ENCODE measurements at places on chromosomes 7 and 10.

GRCh38 chr10:63584725-63585035, 63.5 kb downstream of the REEP3 start:
- DNase-seq = no peak

GRCh38 chr7:156692849-156693248, 52.3 kb downstream of the RNF32 start:
- no peak for DNase-seq

GRCh38 chr10:6035101-6035834, 26.9 kb downstream of the IL2RA start:
- no peak for DNase-seq

DNA sequence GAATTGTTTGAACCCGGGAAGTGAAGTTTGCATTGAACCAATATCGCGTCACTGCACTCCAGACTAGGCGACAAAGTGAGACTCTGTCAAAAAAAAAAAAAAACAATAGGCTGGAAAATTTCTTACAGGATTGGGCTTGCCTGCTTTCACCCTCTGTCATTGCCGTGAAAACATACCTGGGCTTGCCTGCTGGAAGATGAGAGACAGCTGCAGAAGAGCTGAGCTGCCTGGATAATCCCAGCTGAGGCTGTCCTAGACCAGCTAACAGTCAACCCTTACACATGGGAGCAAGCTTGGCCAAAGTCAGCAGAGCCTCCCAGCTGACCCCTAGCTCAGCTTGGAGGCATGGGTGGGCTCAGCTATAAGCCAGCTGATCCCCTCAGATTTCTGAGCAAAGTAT, 306.2 kb downstream of the CCSER2 start:
- no peak for DNase-seq

DNA sequence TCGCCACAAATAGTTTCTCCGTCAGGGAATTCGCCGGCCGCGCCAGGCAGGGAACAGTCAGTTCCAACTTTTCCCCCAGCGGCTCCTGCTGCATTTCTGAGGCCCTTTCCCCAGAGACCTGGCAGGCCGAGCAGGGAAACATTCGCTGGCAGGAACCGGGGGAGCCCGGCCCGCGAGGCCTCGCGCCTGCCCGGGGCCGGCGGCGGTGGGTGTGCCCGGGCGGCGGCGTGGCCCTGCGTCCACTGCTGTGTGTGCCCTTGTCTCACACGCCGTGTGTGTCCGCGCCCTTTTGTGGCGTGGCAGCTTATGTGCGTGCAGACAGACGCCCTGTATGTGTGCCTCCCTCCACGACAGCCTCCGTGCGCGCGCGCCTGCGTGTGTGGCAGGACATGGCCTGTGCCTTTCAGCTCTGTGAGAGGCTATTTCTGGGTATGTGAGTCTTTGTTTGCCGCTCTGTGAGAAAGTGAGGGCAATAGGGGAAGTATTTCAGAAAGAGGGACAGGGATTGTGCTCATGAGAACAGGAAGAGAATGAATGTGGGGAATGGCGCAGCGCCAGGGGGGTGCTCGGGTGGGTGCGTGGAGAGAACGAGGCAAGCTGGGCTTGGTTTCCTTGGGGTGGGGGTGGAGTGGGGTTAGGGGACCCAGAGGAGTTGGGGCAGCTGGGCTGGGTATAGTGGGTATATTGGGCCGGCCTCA, 689 bp upstream of the SMARCD3 start:
- no peak for DNase-seq

DNA sequence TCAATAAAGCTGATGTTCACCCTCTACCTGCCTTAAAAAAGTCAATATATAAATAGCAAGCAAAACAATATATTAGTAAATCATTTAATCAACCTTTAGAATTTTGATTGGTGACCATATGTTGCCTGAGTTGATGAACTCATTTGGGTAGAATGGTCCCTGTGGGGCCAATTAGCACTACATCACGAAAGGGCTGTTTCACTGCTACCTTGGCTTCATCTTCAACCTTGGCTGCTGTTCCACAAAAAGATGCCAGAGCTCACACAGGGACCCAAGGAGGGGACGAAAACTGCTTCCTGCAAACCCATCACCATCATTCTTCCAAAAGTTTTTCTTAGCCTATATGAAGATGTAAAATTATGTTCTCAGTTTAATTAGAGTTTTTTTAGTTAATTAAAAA, 35.4 kb upstream of the HBP1 start:
- no peak for DNase-seq

- DNase-seq = no peak
Measured at GRCh38 chr7:158837790-158838637, 8.7 kb upstream of the ESYT2 start.

DNA sequence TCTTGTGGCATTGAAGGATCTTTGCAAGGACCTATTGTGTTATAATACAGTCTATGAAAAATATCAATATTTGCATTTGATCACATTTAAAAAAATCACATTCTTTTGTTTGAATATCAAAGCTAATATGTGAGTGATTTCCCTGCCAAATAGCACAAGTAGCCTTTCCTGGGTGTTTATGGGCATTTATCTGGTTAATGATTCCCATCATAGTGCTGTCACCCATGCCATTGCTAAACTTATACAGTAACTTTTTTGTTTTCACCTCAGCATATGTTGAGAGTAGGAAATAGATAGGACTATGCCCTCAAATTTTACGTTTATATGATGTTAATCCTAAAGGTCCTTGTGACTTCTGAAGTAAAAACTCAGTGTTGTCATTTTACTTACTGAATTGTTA, 136.9 kb downstream of the CFTR start:
- DNase-seq = no peak

- DNase-seq = no peak
Measured at GRCh38 chr10:88702848-88703597, 3.0 kb upstream of the LIPK start.

GRCh38 chr7:98241674-98242241, 10.3 kb downstream of the TECPR1 start:
- no peak for DNase-seq
